ENCODE measurements at places on chromosomes 2 and 18.

DNA sequence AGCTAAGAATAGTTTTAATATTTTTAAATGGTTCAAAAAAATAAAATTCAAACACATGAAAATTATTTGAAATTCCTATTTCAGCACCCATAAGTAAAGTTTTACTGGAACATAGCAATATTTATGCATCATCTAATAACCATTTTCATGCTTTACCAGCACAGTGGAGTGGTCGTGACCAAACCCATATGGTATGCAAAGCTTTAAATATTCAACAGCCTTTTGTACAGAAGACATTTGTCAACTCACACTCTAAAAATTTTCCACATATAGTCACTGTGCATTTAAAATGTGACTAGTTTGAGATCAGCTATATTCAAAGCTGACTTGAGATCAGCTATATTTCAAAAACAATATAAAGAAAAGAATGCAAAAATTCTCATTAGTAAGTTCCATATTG, 46.2 kb downstream of the PUM2 start:
- DNase-seq = no peak

DNA sequence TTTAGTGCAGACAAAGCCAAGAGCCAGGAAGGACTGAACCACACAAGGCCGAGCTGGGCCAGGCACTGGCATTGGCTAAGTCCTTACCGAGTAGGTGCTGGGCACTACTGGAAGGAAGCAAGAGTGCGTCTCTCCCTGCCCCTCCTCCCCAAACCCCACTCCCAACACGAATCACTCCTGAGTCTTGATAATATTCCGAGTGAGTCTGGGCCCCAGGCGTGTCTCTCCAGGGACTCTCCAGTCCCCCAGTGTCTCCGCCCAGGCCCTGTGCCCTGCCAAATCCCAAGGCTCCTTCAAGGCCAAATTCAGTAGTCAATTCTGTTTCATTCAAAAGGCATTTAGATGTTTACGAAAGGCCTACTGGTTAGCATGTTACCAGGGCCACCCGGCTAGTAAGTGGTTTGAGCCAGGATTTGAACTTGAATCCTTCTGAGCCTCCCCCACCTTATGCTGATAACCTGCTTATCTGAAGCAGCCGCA, 82.8 kb downstream of the GLI2 start:
- DNase-seq = no peak

GRCh38 chr2:239477591-239477990, 76.8 kb upstream of the HDAC4 start:
- no peak for DNase-seq

DNA sequence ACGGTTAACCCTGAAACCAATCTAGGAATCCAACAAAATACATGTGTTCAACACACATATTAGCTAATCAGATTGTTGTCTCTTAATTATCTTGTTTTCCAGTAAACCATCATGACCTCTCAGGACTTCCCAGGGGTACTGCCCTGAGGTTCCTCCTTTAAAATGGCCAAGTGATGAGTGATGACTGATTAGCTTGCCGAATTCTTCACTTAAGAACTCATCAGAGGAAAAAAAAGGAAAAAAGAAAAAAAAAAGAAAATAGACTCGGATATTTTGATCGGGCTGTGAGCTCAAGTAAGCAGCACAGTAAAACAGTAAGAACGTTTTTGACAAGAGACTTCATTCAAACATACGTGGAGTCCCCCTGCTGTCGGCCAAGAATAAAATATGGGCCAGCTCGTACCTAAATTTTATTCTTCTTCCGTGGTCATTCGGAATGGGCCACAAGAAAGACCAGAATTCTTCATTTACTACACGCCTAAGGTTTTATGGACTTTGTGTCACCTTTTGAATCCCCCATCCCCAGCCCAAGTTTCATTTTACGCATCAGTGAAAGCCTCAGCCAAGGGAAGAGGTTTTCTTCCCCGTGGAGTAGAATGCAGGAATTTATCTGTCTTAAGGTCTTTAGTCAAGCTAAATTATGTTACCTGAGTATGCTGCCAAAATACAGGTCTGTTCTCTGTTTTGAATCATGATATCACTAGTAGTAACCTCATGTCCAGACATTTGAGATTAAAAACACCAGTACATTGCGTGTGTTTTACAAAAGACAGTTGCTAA, 40.5 kb downstream of the COLEC12 start:
- DNase-seq = no peak

DNA sequence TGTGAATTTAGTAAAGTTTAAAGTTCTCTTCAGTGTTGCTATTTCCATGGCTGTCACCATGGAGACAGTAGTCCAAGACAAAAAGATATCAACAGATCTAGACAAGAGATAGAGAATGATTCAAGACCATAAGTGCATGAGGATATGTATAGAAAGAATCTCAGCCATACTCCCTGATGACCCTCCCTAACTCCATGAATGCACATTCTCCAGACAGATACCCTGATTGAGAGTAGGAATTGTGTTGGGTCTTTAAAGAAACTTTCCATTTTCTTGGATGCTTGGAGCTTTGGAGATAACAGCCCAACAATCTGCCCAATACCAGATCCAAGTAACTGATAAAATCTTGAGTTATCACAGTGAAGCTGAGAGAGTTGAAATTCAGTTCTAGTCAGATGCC, 1601.2 kb upstream of the CELF4 start:
- DNase-seq = no peak

DNA sequence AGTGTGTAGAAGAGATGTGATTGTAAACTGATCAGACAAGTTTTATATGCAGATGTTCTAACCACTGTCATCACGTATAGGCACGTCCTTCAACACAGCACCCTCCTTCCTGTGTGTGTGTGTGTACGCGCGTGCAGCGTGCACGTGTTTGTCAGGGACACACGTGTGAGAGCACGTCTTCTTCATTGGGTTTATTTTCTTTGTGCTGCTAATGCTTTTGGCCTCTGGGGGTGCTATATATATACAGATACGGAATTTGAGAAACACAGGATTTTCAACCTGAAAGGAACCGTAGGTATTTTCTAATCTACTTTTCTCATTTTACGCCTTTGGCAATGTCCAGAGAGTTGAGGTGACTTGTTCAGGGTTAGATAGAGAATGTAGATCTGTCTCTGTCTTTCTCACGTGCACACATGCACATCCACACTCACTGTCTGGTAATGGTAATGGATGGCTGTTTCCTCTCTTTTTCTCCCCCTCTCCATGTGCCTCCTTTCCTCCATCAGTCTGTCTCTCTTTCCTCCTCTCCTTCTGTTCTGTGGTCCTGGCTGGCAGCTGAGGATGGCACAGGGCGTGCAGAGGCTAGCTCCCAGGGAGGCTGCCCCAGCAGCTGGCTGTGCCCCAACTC, 13.4 kb upstream of the CELF4 start:
- no peak for DNase-seq

DNA sequence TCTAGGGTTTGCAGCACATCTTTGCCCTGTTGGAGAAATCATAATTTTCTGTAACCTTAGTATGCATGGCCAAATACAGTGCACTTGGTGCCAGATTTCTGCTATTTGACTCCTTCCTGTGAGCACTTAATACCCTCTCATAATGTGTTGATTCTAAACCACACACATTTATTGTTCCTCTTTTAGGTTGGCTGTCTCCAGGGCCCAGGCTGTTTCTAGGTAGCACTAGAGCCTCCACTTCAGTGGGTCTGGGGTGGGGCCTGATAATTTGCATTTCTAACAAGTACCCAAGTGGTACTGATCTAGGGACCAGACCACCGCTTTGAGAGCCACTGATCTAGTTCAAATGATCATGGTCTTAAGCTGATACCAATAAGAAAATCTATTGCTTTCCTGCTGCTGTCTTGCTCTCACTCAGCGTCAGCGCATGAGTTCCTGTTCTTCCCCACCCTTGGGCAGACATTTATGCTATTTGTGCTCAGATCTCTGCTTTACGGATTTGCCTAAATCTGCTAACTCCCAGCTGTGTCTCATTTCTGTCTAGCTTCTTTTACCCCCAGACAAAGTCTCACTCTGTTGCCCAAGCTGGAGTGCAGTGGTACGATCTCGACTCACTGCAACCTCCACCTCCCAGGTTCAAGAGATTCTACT, 7.4 kb downstream of the PTRHD1 start:
- no peak for DNase-seq

DNA sequence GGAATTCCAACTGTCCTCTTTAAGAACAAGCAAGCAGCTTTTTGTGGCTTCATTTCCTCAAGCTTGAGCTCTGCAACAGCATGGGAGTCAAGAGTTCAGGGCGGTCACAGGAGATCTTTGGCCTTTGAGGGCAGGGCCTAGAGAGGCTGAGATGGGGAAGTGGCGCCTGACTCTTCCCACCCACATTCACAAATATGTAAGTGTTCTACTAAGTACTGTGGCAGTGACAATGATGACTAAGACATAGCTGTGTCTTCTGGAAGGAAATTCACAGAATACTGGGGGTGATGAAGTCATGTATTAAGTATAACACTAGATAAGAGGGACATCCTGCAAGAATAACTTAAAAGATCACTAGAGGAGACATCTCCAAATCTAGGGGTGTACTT, 15.0 kb downstream of the RND3 start:
- DNase-seq = no peak

Data from iPS DF 19.7 (cell line).